ENCODE measurements at places on chromosomes 6 and 20.
A peak's percentile ranks its signal among the peaks of the same experiment; 100 is the strongest.

GRCh38 chr6:162962093-162962492, 234.3 kb downstream of the PACRG start:
- no peak for DNase-seq

- peak; percentile 65 for DNase-seq
Measured at GRCh38 chr6:132973514-132973993, 159.2 kb downstream of the RPS12 start.

- DNase-seq = peak; percentile 68
Measured at GRCh38 chr6:107509506-107509905, 19.6 kb downstream of the SOBP start.

DNA sequence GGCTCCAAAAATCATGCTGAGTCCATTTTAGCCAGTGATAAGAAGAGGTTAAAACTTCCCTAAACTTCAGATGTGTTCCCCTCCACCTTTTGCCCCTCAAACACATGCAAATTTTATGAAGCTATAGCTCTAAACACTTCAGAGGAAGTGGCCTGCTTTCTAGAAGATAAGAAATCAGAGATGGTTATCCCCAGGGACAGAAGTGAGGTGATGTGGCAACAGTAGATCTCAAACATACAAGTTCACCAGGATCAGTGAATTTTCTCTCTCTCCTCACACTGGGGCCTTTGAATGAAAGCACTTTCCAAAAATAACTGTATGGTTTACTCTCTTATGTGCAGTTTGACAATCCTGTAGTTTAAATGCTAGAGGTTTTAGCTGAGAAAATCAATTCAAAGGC, 332.0 kb downstream of the BTBD9 start:
- no peak for DNase-seq

DNA sequence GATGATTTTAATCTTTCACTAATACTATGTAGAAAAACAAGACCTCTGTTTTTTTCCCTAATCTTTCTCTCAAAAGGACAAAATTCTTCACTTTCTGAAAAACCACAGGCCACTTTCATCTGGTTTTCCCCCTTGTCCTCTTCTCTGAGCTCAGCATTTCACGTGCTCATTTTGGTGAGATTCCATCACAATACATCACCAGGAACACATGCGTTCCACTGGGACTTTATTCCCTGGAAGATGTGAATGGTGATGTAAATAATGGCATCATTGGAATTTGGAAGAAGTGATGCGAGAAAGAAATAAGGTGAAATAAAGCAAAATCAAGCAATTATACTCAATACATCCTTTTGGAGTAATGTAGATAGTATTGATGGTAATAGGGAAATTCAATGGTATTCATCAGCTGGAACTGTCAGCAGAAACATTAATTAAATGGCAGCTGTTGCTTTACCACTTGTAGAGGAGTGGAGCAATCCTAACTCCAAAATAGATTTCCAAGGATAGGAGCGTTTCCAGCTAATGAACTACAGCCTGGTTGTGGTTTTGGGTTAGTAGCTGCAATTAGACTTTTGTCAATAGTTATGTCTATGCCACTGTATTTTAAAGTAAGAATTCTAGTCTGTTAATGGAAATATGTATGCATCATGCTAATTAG, 11.5 kb downstream of the FILIP1 start:
- no peak for DNase-seq

DNA sequence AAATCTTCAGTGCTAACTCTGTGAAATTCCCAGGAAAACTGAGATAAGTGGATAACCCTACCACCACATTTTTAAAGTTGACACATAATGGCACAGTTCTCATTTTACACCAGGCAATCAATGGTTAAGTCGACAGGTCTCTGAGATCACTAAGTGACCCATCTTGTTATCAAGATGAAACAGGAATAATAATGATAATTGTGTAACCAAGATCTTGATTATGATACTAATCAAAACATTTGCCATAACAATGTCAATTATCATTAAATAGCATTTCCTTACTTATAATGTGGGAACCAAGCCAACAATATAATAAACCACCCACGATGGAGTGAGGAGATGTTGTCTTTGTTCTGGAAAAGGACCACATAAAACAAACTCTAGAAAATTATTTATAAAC, 541.6 kb downstream of the TFAP2B start:
- no peak for DNase-seq

GRCh38 chr6:71349395-71349794, 60.8 kb downstream of the OGFRL1 start:
- DNase-seq = peak; percentile 77

- DNase-seq = no peak
Measured at GRCh38 chr6:121652726-121653623, 217.5 kb downstream of the GJA1 start.

DNA sequence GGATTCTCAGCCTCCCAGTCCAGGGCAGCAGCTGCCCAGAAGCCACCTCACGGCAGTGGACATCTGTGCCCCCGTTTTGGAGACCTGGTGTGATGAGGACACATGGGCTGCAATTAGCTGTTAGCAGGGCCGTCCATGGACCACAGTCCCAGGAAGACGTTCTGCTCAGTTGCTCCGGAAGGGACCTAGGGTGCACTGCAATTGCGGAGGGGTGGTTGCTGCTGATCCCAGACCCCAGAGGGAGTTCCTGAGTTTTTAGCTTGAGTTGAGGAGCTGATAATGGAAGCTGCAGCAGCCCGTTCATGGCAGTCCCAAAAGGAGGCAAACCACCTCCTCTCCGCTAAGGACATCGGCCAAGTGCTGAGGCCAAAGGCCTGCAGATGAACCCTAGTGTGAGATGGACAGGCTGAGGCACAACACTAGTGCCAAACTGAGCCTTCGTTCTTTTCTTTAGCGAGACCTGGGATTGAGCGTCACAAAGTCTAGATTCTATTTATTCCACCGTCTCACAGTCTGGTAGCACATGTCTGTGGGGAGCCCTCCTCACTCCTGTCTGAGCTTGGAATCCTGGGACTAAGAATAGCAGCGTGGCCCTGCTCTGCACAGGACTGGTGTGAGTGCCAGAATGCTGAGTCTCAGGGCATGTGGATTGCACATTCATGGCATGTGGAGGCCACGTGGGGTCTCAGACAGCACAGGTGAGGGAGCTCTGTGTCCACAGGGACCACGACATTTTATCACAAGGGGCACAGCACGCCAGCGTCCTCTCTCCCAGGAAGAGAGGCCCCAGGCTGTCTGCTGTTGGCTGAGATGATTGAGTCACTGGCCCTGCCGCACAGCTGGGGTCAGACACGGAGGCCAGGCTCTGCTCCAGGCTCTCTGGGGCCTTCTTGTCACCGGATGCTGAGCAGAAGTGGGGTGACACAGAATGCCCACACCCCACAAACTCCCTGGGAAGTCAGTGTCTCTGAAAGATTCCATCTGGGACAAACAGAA, 113.4 kb downstream of the PSMB1 start:
- DNase-seq = no peak

- no peak for DNase-seq
Measured at GRCh38 chr6:30814146-30815040, 69.9 kb upstream of the DDR1 start.

- peak; percentile 79 for DNase-seq
Measured at GRCh38 chr6:32700391-32701040, 34.1 kb upstream of the HLA-DQB1 start.

- DNase-seq = no peak
Measured at GRCh38 chr6:115363379-115363778, 697.3 kb downstream of the FRK start.

DNA sequence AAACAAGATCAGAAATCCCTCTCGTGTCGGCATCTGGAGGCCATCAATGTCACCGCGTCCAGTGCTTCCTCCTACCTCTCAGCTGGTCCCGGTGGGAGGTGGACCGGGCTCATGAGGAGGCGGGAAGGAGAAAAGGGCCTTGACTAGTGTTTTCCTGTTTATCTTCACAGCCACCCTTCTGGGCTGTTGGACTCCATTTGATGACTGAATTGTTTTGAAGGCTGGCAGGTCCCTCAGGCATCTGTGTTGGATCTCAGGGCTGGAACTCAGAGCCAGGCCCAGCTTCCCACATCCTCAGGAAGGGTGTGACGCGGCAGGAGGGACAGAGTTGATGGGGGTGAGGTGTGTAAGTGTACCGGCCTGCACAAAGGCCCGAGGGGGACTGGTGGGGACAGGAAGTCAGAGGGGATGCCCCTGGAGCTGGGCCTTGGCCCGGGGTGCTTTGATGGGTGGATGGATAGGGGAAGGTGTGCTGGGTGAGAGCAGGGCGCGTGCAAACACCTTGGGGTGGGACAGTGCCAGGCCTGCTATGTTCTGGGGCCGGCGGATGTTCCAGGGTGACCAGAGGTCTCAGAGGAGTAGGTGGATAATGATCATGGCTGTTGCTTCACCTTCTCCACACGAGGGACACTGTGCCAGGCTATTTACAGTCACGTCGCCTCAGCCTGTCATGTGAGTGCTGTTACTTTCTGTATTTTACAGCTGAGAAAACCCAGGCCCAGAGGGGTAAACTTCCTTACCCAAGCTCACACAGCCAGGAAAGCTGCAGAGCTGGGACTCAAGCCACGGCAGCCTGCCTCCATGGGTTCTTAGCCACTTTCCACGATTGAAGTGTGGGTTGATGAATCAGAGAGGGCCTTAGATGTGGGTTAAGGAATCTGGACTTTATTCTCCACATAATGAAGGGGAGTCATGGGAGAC, 17.9 kb upstream of the CHMP4B start:
- DNase-seq = no peak

DNA sequence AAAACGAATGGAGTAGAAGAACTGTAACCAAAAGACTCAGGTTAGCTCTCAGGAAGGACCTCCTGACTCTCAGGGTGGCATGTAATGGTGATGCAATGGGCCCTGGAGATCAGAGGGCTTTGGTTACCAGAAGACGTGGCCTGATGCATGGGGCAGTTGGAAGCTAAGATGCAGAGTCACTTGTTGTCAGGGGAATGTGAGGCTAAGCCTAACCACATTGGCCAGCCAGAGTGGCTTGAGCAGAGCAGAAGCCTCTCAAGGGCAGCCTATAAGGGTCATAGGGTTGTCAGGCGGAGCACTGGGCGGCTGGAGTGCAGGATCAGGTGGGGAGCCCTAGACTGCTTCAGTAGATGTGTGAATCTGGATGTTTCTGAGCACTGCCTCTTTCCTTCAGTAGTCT, 5.9 kb downstream of the CNBD2 start:
- DNase-seq = no peak

DNA sequence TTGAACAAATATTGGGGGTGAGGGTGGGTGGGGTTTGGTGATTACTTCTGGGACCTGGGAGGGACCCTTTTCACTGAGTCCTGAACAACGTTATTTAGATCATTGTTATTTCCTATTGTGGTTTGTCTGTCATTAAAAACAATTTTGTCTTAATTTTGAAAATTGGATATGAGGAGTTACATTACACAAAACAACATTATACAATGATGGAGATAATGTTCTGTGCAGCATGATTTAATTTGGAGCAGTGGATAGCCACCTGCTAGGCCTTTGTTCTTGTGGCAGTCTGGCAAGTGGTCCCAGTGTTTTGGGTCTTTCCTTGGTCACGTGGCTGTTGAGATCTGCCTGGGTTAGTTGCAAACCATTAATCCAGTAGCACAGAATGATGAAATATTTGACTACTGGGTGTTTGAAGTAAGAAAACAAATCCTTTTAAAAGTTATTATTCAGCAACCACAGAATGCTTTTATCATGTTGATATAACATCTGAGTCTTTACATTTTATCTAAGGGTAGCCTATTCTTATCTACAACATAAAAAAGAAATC, 172.8 kb downstream of the CDKAL1 start:
- DNase-seq = no peak

GRCh38 chr6:147508042-147508865, at the start of gene SAMD5:
Gene SAMD5 (plus strand): TSS chr6:147508690. CDS start chr6:147508929, 239 bp downstream.
- DNase-seq = peak; percentile 53

GRCh38 chr6:20237677-20238460, 25.6 kb upstream of the MBOAT1 start:
- DNase-seq = no peak

DNA sequence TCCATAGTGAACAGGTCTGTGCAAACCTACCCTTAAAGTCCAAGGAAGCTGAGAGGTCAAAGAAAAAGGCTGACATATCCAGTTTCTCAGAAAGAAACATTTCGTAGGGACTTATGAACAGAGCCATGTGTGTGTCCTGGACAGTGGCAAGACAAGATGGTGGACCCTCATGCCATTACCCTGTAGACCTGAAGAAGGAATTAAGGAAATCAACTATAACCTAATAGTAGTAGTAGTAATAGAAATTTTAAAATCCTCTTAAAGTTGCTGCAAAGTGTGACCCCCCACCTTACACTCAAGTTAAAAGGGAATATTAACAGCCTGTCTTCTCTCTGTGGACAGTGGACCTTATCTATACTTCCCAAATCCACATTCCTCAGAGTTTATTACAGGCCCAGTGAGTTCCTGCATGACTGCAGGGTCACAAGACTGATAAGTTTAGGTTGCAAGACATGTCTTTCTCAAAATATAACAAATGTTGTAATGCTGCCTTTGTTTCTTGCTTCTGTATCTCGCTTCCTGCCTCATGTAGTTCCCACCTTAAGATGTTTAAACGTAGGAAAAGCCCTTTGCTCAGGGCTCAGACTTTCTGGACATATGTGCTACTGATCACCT, 10.6 kb downstream of the IL22RA2 start:
- DNase-seq = no peak

DNA sequence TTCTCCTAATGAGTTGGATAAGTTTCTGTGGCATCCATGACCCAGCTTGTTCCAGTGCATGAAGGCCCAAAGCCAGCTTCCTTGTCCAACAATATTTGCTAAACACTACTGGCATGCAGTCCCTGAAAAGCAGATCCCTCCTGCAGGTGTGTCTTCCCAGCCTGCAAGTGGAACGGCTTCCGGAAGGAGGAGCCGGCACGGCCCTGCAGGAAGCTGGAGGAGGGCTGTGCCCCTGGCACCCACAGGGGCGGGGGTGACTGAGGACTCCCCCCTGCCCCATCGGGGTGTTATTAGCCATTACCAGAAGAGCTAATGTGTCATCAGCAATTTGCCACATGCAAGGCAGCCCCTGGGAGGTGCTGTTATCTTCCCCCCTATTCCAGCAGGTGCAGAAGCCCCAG, 27.4 kb downstream of the NPEPL1 start:
- DNase-seq = no peak

GRCh38 chr6:6728169-6728941, 139.8 kb downstream of the LY86 start:
- DNase-seq = no peak

DNA sequence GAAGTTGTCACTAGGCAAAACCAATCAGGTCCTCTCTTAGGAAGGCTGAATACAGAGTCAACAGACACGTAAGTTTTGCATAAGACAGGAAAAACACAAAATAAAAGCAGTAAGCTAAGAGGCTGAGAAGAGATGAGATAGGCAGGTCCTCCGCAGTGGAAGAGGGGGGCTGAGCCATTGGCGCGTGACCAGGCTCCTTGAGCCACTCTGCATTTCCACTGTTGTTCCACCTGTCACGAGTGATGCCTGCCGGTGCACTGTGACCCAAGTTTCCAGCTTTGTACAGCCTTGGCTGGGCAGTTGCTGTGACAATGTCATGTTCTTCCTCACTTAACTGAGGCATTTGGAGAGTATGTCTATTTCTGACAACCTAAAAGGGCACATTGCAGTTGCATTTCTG, 58.6 kb downstream of the NUDT3 start:
- DNase-seq = no peak

GRCh38 chr6:65642776-65643175, 64.2 kb downstream of the EYS start:
- no peak for DNase-seq

- DNase-seq = no peak
Measured at GRCh38 chr6:1029141-1029540, 282.8 kb upstream of the FOXQ1 start.

GRCh38 chr20:47558295-47559066, 56.8 kb downstream of the NCOA3 start:
- no peak for DNase-seq

GRCh38 chr6:40164345-40164755, 230.1 kb upstream of the MOCS1 start:
- DNase-seq = no peak
